ENCODE measurements at places on chromosomes 1 and 21. TPM values are rescaled to one million over a fixed set of nuclear protein-coding genes. Genes with fewer than 3 reads are reported as not detected.

GRCh38 chr1:153355445-153356071 is 2.1 kb upstream of the S100A9 start:
- peak; percentile 78 for DNase-seq

Gene EFNA3
- 2.4 TPM for total RNA-seq

Gene DIO1
- total RNA-seq = not detected

Gene TUFT1
- 17.9 TPM for total RNA-seq

Data from Daoy (cell line).